ENCODE measurements at places on chromosomes 3 and 15. TPM values are rescaled to one million over a fixed set of nuclear protein-coding genes. Genes with fewer than 3 reads are reported as not detected.

The AHSG gene
- not detected for total RNA-seq

DNA sequence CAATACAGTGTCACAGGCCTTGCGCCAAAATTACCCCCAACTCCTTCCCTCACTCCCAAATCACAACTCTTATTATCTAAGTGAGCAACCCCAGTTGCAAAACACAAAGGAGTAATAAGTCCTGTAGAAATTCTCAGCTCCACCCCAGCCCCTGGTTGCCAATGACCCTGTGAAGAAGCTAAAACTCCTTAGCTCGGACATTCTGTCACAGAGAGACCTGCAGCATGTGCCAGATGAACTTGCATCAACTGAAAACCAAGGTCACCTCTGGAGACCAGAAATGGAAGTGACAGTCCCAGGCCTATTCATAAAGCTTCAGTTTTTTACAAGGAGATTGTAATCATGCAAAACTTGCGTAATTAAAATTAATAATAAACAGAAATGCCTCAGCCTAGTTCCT is 55.2 kb downstream of the RBPMS2 start:
- no peaks in the 10 kb centered on the region for H3K36me3 ChIP-seq
- H3K27me3 ChIP-seq = no peaks in the 10 kb centered on the region
- no peak overlapping the region for H3K4me3 ChIP-seq
- DNase-seq = no peak
- H3K4me1 ChIP-seq = no peaks in the 10 kb centered on the region

GRCh38 chr3:126306888-126307482 is 50.2 kb downstream of the KLF15 start:
- no peak overlapping the region for H3K27ac ChIP-seq
- H3K4me3 ChIP-seq = no peak overlapping the region
- no peak for DNase-seq
- peaks cover 14% of the 10 kb centered on the region for H3K4me1 ChIP-seq
- H3K27me3 ChIP-seq = no peaks in the 10 kb centered on the region

The SPRED1 gene
- total RNA-seq = 38.3 TPM

- peaks cover 14% of the 10 kb centered on the region for H3K27me3 ChIP-seq
- no peak for DNase-seq
These were observed 12.1 kb downstream of the FMN1 start for GRCh38 chr15:33182278-33182905.

The NEO1 gene
- total RNA-seq = 16.3 TPM

The BNC1 gene
- total RNA-seq = 0.54 TPM

The SIDT1 gene
- not detected for total RNA-seq

- no peak overlapping the region for H3K27ac ChIP-seq
- DNase-seq = peak; percentile 57
- H3K36me3 ChIP-seq = no peaks in the 10 kb centered on the region
- H3K27me3 ChIP-seq = no peaks in the 10 kb centered on the region
These were observed 23.4 kb downstream of the BMF start for GRCh38 chr15:40085266-40085665.

DNA sequence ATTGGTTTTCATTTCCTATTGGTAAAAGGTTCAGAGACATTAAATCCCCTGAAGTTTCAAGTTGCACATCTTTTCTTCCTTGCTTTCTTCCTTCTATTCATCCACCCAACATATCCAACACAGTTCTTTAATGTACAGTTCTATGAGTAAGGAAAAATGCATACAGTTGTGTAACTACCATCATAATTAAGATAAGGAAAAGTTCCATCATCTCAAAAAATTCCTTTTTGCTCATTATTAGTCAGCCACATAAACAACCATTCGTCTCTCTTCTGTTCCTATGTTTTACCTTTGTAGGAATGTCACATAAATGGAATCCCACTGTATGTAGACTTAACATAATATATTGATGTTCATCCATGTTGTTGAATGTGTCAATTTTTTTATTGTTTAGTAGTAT is 211.1 kb upstream of the ADAMTS9 start:
- H3K27me3 ChIP-seq = no peaks in the 10 kb centered on the region
- no peak overlapping the region for H3K4me3 ChIP-seq
- no peaks in the 10 kb centered on the region for H3K36me3 ChIP-seq

DNA sequence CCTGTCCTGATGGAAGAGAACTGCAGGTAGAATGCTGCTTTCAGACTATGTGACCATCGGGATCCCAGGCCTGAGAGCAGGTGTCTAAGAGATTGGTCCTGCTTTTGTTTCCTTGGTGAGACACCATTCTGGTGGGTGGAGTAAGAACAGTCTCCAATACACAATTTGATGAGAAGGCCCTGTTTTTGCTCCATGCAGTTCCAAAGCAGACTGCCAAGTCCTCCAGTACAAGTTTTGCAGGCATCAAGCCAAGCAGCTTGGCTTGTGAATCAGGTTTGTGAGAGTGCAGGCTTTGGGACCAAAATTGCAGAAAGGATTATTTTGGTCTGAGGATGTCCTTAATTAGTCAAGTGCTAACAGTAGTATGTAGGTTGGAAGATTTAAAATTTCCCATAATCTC is 381.6 kb downstream of the FOXP1 start:
- peaks cover 3% of the 10 kb centered on the region for H3K4me1 ChIP-seq
- peak; percentile 78 for DNase-seq
- no peak overlapping the region for H3K4me3 ChIP-seq
- no peak overlapping the region for H3K27ac ChIP-seq
- H3K36me3 ChIP-seq = no peaks in the 10 kb centered on the region

GRCh38 chr3:72763751-72764440 is 84.3 kb downstream of the SHQ1 start:
- H3K36me3 ChIP-seq = no peaks in the 10 kb centered on the region
- no peaks in the 10 kb centered on the region for H3K4me1 ChIP-seq
- no peak overlapping the region for H3K27ac ChIP-seq
- no peak overlapping the region for H3K4me3 ChIP-seq

GRCh38 chr3:129277829-129278271 is 820 bp upstream of the HMCES start:
- peak; percentile 19 for DNase-seq
- no peak overlapping the region for H3K27ac ChIP-seq
- H3K4me1 ChIP-seq = peaks cover 7% of the 10 kb centered on the region
- no peak overlapping the region for H3K4me3 ChIP-seq

- H3K27ac ChIP-seq = no peak overlapping the region
- H3K4me1 ChIP-seq = peaks cover 13% of the 10 kb centered on the region
- H3K36me3 ChIP-seq = no peaks in the 10 kb centered on the region
These were observed 65.7 kb upstream of the DGKG start for GRCh38 chr3:186427627-186428281.

The EIF1B gene
- 11.3 TPM for total RNA-seq

GRCh38 chr15:39282663-39283208 is 298.1 kb upstream of the THBS1 start:
- DNase-seq = no peak
- no peaks in the 10 kb centered on the region for H3K27me3 ChIP-seq
- H3K4me3 ChIP-seq = no peak overlapping the region
- H3K4me1 ChIP-seq = peaks cover 29% of the 10 kb centered on the region

DNA sequence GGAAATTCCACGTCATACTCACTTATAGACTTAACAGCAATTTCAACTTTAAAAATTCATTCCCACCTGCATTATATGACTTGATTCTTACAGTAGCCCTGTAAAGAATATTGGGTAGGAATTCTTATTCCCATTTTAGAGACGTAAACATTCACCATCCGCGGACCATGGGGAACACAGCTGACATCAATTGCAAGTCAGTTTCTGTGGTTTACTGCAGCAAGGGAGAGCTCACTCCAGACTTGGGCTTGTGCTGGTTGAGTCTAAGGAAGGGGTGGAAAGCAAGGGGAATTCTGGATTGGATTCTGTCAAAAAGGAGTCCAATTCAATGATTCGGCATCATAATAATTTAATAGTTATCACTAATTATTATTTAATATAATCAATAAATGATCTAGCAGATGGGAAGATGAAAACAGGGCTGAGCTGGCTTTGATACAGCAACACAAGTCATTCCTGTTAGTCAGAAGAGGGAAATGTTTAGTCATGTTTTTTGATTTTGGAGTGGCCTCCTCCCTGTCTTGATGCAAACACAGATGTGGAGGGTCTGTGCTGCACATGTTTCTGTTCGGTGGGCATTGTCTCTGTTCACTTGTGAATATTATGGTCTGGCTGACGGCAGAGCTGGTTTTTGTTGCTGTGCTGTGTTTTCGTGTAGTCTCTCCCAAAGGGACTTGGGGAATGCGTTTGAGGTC is 9.7 kb downstream of the LIPC start:
- DNase-seq = peak; percentile 87
- H3K4me3 ChIP-seq = no peak overlapping the region
- H3K27ac ChIP-seq = peak overlapping the region; percentile 40
- peaks cover 24% of the 10 kb centered on the region for H3K4me1 ChIP-seq
- no peaks in the 10 kb centered on the region for H3K27me3 ChIP-seq

DNA sequence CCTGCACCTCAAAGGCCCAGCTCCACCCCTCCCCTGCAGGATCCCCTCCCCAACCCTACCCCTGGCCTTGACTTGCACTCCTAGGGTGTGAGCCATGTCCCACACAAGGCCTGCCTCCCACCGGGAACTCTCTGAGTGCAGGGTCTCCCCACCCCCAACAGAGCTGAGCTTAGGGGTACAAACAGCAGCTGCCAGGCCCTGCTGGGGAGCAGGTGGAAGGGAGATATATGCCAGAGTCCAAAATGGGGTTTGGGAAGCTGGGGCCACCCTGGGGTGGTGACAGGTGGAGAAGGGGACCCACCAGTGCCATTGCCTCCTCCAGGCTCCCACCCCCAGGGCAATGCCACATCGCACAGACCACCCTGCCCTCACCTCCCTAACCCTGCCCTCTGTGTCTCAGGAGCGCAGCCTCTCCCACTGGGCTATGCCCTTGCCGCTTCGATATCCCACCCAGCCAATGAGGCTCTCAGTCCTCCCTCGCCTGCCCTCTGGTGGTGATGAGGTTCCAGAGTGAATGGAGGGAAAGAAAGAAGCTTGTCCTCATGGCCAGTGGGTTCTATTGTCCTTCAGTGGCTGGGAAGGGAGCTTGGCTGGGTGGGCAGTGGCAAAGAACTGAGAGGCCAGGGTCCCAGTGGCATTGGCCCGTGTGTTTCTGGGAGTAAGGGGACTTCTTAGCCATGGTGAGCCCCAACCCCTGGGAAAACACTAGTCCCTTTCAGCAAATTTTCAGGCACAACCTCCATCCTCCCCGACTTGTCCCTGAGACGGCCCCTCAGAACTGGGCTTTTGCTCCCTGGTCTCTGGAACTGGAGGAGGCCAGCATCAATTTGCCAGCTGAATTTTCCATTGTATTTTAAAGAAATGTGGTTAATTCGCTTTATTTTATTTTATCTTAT is 46.8 kb downstream of the CYP11A1 start:
- peaks cover 14% of the 10 kb centered on the region for H3K27me3 ChIP-seq
- no peak overlapping the region for H3K4me3 ChIP-seq
- no peak overlapping the region for H3K27ac ChIP-seq
- peaks cover 13% of the 10 kb centered on the region for H3K4me1 ChIP-seq
- DNase-seq = peak; percentile 23
- H3K36me3 ChIP-seq = no peaks in the 10 kb centered on the region

The TMEM41A gene
- 11.9 TPM for total RNA-seq

GRCh38 chr15:66290518-66290917 is 2.9 kb upstream of the DIS3L start:
- no peak overlapping the region for H3K27ac ChIP-seq
- no peak overlapping the region for H3K4me3 ChIP-seq
- H3K27me3 ChIP-seq = no peaks in the 10 kb centered on the region
- H3K4me1 ChIP-seq = peaks cover 14% of the 10 kb centered on the region

The KNSTRN gene
- total RNA-seq = 73.5 TPM

DNA sequence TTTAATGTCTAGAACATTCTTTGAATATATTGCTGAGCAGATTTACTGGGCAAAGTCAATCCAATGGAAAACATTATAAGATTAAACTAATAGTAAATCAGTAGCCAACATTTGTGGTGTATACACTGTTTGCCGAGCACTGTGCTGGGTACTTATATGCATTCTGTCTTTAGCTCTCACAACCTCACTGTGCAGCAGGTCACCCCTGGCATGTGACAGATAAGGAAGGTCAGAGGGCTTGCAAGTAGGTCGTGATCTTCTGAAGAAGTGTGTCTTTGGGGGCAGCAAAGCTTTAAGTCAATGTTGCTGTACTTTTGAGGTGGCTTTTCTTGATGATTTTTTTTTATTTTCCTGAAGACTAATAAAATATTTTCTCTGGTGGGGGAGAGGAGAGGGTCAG is 62.2 kb downstream of the TCAIM start:
- H3K4me3 ChIP-seq = no peak overlapping the region
- H3K36me3 ChIP-seq = peaks cover 6% of the 10 kb centered on the region
- H3K27me3 ChIP-seq = no peaks in the 10 kb centered on the region
- no peak overlapping the region for H3K27ac ChIP-seq
- no peaks in the 10 kb centered on the region for H3K4me1 ChIP-seq
- DNase-seq = no peak

DNA sequence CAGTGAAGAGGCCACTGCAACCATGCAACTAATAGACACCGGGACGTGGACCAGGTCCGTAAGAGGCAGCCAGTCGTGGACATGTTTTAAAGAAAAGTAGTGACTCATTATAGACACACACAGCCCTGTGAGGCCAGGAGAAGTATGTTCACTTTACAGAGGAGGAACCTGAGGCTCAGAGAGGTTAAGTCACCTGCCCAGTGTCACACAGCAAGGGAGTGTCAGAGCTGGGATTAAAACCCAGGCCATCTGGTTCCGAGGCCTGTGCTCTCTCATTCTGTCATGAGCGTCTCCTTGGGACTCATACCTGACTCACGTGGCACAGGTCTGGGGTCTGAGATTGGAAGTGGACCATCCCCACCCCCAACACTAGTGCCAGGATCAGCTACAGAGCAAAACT is 28.1 kb upstream of the GRIP2 start:
- H3K36me3 ChIP-seq = no peaks in the 10 kb centered on the region
- peaks cover 48% of the 10 kb centered on the region for H3K27me3 ChIP-seq
- no peak for DNase-seq
- no peak overlapping the region for H3K4me3 ChIP-seq
- H3K4me1 ChIP-seq = no peaks in the 10 kb centered on the region
- H3K27ac ChIP-seq = no peak overlapping the region

GRCh38 chr3:193605876-193606275 is 12.9 kb downstream of the OPA1 start:
- no peak overlapping the region for H3K4me3 ChIP-seq
- no peaks in the 10 kb centered on the region for H3K27me3 ChIP-seq
- no peaks in the 10 kb centered on the region for H3K4me1 ChIP-seq
- H3K36me3 ChIP-seq = no peaks in the 10 kb centered on the region
- H3K27ac ChIP-seq = no peak overlapping the region

The GOLGA6A gene
- total RNA-seq = not detected

The PAK6 gene
- total RNA-seq = not detected

- no peak for DNase-seq
- peaks cover 1% of the 10 kb centered on the region for H3K4me1 ChIP-seq
- H3K4me3 ChIP-seq = no peak overlapping the region
- peaks cover 27% of the 10 kb centered on the region for H3K27me3 ChIP-seq
- no peak overlapping the region for H3K27ac ChIP-seq
These were observed 45.7 kb upstream of the MYZAP start for GRCh38 chr15:57545995-57546394.

DNA sequence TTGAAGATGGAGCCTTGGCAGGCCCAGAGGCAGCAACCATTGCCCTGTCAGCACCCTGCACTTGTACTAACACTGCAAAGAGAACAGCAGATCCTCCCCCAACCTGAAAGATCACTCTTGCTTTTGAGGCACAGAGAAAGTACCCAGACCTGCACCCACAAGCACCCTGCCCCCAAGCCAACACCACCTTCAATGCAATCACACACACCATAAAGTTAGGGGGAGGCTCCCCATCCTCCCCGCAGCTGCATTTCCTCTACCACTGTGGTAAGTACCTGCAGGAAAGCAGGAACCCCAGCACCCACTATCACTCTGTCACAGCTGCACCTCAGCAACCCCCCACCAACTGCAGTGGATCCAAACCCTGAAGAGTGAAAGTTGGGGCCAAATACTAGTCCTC is 12.0 kb downstream of the OR5K3 start:
- H3K27ac ChIP-seq = no peak overlapping the region
- no peaks in the 10 kb centered on the region for H3K36me3 ChIP-seq
- DNase-seq = no peak

GRCh38 chr3:161150001-161150525 is 44.9 kb upstream of the B3GALNT1 start:
- no peak overlapping the region for H3K27ac ChIP-seq
- H3K4me1 ChIP-seq = no peaks in the 10 kb centered on the region
- no peak for DNase-seq
- H3K27me3 ChIP-seq = no peaks in the 10 kb centered on the region

Data from IMR-90 (cell line).